ENCODE measurements at places on chromosomes 5 and 9. TPM values are rescaled to one million over a fixed set of nuclear protein-coding genes. Genes with fewer than 3 reads are reported as not detected.

DNA sequence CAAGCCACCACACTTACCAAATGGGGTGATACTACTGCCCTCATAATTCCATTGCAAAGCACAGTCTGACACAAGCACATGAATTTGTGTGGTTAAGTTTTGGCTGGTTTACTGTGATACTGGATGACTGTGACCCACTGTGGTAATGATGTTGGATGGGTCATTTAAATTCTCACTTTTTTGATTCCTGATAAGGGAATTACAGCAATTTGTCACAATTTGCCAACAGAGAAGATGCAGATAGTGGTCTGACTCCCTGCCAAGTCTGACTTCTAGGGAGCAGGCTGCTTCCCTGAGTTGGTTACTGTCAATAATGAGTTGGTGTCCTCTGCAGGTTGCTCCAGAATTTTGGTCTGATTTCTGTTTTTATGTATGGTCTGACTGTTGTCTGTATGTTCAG, 731.9 kb downstream of the MTRR start:
- H3K4me1 ChIP-seq = no peaks in the 10 kb centered on the region
- H3K4me3 ChIP-seq = no peak overlapping the region
- DNase-seq = no peak

- H3K36me3 ChIP-seq = no peaks in the 10 kb centered on the region
- no peaks in the 10 kb centered on the region for H3K27me3 ChIP-seq
- H3K4me3 ChIP-seq = no peak overlapping the region
- no peak for DNase-seq
- no peak overlapping the region for H3K27ac ChIP-seq
Observed at GRCh38 chr9:16710888-16711287, 159.6 kb downstream of the BNC2 start.

DNA sequence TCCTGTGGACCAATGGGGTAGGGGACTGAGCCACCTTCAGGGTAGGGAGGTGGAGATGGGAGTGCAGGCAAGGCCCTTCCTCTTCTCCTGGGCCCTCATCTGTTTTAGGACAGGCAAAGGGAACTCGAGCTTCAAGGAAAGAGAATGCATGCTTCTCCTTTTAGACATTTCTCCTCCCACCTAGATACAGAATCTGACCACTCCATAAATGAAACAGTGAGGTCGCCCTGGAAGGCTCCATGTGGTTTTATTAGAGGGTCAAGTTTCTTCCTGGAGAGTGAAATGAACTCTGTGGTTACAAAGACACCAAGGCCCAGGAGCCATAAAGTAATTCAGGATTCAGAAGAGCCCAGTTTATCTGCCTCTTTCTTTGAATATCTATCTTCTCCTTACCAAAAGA, 14.9 kb downstream of the LHFPL2 start:
- peaks cover 9% of the 10 kb centered on the region for H3K27me3 ChIP-seq
- no peaks in the 10 kb centered on the region for H3K4me1 ChIP-seq
- no peak overlapping the region for H3K4me3 ChIP-seq
- no peaks in the 10 kb centered on the region for H3K36me3 ChIP-seq
- DNase-seq = no peak
- H3K27ac ChIP-seq = no peak overlapping the region

DNA sequence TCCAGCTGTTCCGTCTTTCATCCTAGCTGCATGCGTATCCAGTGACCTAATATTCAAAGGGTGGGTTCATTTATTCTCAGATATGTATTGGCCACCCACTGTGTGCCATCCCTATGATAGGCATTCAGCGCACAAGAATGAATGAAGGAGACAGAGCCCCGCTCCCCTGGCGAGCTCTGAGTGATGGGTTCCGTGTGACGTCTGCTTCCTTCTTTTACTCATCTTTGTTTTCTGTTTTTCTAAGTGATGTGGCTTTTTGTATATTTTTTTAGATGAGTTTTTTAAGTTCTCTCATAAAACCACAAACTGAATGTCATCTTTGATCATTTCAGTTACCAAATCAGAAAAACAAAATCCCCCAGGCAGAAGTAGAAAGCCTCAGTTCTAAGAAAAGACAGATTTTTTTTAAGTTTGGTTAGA, 168.3 kb upstream of the OTULINL start:
- H3K36me3 ChIP-seq = peaks cover 4% of the 10 kb centered on the region
- peak overlapping the region; percentile 98 for H3K27ac ChIP-seq

- no peak for DNase-seq
- H3K36me3 ChIP-seq = no peaks in the 10 kb centered on the region
- H3K4me1 ChIP-seq = no peaks in the 10 kb centered on the region
- no peak overlapping the region for H3K27ac ChIP-seq
- H3K4me3 ChIP-seq = no peak overlapping the region
Observed at GRCh38 chr9:8486095-8486494, 686.5 kb upstream of the DMAC1 start.

- H3K4me1 ChIP-seq = no peaks in the 10 kb centered on the region
- no peak overlapping the region for H3K27ac ChIP-seq
- no peaks in the 10 kb centered on the region for H3K36me3 ChIP-seq
Observed at GRCh38 chr9:37917313-37917731, 13.4 kb upstream of the SLC25A51 start.

- DNase-seq = no peak
- H3K36me3 ChIP-seq = peaks cover 19% of the 10 kb centered on the region
- H3K4me1 ChIP-seq = peaks cover 7% of the 10 kb centered on the region
- H3K4me3 ChIP-seq = no peak overlapping the region
- no peak overlapping the region for H3K27ac ChIP-seq
- peaks cover 58% of the 10 kb centered on the region for H3K27me3 ChIP-seq
Observed at GRCh38 chr5:132037353-132037752, 23.1 kb upstream of the IL3 start.

The PCDHA13 gene
- total RNA-seq = not detected
